Fibroblast of lung (primary cell): ENCODE measurements at places on chromosomes 6 and 20. TPM values are rescaled to one million over a fixed set of nuclear protein-coding genes. Genes with fewer than 3 reads are reported as not detected.

Gene RUNX2
- total RNA-seq = 2.1 and 4.5 TPM in 2 replicates

Gene CNR1
- total RNA-seq = under 0.01 TPM in 1 of 2 replicates, not detected in the other

Gene SLC22A23
- 3.0 and 5.1 TPM in 2 replicates for total RNA-seq

Gene DNAH8
- total RNA-seq = under 0.01 TPM in 2 replicates

Gene NOTCH4
- 0.77 and 0.99 TPM in 2 replicates for total RNA-seq

Gene NFATC2
- under 0.01 and 0.50 TPM in 2 replicates for total RNA-seq

Gene EPHA7
- total RNA-seq = under 0.01 TPM in 1 of 2 replicates, not detected in the other

Gene FKBP1A
- total RNA-seq = 71.4 and 120 TPM in 2 replicates

Gene BIRC7
- not detected in 2 replicates for total RNA-seq

Gene GINS1
- total RNA-seq = 1.3 and 3.0 TPM in 2 replicates

Gene MUC21
- total RNA-seq = not detected in 2 replicates

Gene LPA
- total RNA-seq = not detected in 2 replicates
